ENCODE measurements at places on chromosomes 16 and 17. TPM values are rescaled to one million over a fixed set of nuclear protein-coding genes. Genes with fewer than 3 reads are reported as not detected.

DNA sequence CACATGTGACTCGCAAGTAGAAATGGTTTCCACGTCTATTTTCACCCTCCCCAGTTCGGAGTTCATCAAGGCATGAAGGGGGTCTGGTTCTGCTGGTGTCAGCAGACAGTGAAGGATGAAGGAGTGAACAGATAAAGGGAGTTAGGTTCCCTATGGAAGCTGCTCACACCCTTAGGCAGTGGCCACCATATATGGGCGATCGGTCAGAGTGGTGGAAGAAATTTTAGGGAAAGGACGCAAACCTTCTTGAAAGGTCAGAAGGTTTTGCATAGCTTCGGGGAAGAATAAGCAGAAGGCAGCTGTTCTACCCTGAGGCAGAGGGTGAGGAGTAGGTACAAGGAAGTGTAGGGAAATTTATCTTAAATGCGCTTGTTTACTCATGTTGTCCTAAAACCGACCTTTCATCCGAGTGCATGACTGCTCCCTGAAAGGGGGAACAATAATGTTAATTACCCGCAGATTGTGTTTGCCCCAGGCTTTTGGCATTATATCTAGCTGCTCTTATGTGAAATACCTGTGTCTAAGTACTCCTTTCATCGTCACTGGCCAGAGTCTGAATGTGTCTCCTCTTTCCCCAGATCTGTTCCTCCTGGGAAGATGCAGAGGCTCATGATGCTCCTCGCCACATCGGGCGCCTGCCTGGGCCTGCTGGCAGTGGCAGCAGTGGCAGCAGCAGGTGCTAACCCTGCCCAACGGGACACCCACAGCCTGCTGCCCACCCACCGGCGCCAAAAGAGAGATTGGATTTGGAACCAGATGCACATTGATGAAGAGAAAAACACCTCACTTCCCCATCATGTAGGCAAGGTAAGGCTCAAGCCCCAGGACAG lies 12.5 kb downstream of the CDH5 start:
- no peak for DNase-seq

DNA sequence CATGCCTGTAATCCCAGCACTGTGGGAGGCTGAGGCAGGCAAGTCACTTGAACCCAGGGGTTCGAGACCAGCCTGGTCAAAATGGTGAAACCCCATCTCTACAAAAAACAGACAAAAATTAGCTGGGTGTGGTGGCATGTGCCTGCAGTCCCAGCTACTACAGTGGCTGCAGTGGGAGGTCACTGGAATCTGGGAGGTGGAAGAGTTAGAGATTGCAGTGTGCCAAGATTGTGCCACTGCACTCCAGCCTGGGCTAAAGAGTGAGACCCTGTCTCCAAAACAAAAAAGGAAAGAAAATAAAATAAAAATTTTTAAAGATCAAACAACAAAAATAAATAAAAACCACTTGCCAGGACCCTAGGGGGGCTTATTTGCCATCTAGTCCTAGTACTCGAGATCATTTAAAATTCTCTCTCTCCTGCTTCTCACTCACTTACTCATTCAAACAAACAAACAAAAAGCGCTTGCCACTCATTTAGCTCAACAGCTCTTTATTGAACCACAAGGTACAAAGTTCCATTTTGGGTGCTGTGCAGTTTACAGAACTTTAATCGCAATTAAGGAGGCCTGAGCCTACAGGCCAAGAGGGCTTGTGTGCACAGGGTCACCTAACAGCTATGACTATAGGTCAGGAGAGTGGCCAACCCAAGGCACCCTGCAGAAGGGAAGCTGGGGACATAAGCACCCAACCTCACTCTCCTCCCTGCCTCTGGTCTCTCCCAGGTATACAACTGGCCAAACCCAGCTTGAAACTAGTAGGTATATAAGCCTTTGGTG lies 4.4 kb downstream of the CHD9NB start:
- DNase-seq = no peak

DNA sequence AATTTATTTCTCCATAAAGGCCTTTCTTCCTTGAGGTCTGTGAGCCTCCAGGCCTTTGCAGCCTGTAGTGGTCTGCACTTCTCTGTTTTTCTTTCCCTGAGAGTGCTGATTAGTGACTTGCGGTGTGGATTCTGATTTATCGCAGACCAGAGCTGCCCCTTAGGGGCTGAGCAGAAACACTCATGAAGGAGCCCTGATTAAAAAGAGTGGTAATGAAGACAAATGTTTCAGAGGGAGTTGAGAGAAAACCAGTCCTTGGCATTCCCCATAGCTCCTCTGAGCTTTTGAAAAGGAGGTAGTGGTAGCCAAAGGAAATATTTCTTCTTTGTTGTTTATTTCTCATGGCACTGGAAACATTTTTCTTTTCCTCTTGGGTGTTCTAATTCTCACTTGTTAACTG lies 268.1 kb upstream of the TBX2 start:
- DNase-seq = no peak

DNA sequence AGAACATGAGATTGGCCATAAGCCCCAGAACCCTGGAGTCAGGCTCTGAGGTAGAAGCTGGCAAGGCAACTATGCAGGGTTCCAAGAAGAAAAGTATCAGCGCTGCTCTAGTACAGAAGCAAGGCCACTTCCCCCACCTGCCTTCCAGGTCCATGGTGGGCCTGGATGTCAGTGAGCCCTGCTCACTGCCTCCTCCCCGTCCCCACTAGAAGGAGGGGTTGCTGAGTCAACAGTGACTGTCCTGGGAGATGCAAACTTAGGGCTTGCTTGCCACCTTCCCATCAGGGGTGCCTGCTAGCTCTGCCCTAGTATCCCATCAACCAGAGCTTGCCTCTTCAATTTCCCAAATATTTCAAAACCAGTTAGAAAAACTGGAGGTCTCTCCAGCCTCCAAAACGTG lies 29.6 kb upstream of the SREBF1 start:
- DNase-seq = no peak

Gene KLHL10
- total RNA-seq = not detected

Gene CD300C
- total RNA-seq = not detected

DNA sequence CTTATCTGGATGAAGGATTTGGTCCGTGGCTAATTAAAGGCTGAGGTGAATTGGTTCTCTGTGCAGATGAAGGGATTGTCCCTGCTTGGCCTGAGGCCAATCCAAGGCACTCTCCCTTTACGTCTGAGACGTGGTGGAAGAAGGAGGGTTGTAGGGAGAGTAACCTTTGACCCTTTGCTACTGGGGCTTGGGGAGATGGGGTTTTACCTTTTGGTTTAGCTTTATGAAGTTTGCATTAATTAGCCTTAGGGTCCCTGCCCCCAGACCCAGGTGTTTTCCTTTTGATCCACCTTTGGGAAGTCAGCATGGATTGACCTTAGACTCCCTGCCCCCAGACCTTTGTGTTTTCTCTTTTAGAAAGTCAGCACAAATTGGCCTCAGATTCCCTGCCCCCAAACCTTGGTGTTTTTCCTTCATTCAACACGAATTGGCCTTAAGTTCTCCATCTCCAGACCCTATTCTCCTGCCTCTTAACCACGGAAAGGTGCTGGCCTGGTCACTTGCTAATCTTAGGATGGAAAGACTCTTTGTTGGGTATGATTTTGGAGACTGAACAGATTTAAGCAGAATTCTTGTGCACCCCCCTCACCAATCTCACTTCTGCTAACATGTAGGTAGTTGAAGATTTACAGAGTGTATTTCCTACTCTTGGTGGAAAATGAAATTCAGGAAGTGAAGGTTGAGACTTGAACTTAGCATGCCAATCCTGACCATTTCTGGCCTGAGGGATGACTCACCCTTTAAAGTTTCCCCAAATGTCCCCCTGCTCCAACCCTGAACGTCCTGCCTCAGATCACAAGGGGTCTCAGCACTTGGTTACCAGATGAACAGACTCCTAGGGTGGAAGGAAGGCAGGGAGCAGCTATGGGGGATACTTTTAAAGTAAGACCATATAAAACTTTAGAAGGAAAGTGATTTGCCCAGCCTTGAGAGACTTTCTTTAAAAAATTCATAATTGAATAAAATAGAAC lies 23.1 kb upstream of the MMD start:
- no peak for DNase-seq
